Stimulated activated CD8-positive, alpha-beta memory T cell treated with anti-CD3 and anti-CD28 coated beads, Interleukin-12 subunit alpha, Interleukin-12 subunit beta, amount 100 ng/mL, for 4 hours (primary cell): ENCODE measurements at places on chromosomes 13 and 19.

DNA sequence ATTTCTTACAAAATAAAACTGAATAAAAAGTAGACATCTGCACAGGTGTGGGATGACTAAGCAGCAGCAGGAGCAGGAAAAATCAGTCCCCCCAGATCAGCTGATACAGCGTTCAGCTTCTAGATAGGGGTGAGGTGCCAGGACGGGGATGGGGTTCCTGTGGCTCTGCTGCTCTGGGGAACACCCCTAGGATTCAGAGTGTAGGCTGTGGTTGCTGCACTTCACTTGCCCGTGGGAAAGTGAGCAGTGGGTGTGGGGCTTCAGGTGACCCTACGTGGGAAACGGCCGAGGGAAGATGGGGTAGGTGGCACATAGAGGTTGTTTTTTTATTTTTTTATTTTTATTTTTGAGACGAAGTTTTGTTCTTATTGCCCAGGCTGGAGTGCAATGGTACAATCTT, 3.2 kb upstream of the CXCL17 start:
- DNase-seq = no peak

DNA sequence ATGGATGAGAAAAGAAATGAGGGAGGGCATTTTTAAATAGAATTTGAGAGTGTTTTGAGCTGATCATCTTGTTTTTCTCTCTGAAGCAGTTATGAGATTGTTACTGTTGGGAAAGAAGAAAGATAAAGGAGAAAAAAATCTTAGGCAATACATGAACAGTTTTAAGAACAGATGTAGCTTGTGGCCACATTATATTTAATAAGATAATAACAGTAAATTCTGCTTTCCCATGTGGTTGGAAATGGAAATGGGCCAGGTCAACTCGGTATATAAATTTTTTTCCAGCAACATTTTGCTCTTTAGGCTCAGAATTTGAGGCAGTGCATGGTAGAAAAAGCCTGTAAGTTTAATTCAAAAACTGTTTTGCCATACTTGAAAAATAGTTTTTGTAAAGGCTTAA, 118.7 kb downstream of the POSTN start:
- no peak for DNase-seq

DNA sequence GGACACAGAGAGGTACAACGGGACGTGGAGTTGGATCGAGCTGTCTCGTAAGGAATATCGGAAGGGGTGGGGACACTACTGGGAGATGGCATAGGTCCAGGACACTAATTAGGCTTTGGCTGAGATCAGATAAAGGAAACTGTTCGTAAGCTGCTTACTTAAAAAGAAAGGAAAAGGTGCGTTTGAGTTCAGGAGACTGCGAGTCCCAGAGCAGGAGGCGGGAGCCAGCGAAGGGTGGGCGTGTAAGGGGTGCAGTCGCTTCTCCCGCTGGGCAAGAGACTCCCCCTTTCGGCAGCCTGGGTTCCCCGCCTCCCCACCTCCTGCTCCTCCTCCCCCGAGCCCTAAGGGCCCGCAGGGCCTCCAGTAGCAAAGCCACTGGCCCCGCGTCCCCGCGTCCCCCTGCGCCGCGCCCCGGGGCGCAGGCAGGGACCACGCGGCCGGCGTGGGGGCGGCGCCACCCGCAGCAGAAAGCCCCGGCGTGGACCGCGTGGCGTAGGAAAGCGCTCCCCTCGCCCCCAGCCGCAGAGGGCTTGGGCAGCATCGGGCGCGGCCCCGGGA, 547 bp downstream of the ABCC4 start:
- DNase-seq = peak; percentile 43

DNA sequence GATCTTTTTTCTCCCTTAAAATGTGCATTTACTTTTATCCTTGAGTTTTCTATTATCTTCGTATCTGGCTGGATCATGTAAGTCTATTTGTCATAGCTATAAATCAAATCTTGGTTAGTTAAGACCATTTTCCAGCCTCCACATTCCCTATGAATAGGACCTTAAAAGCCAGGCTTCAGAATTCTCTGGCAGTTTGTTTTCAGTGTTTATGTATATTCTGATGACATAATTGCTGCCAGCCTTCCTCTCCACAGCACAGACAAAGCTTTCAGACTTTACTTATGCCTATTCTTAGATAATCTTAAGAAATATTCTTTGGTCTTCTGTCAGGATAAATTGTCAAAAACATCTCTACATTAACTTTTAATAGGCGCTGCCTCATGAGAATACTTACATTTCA, 870.8 kb upstream of the SPRY2 start:
- no peak for DNase-seq

DNA sequence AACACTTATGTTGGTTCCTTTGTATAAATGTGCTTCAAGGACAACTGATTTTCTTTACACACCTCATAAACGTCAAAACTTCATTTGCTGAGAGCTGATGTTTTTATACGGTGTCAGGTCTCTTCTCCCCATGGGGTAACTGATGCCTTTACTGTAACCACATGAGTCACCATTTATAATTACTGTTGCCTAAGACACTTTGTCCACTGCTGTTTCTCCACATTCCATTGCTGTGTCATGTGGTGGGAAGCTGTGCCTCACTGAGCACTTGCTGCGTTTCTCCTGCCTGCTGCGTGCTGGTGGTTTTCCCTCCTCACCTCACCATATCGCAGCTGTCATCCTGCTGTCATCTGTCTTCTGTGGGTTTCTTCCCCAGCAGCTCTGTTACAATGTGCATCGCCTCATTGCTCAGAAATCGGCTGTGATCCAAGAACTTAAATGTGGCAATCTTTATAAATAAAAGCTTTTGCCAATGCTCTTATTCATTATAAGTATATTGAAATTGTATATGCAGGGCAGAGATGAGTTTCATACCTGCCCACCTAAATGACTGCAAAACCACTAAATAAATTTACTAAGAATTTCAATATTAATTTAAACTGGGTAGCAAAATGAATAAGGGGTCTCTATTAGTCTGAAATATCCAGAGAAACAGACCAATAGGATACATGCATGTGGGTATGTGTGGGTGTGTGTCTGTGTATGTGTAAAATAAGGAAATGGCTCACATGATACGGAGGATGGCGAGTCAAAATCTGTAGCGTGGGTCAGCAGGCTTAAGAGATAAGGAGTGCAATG, 547.0 kb upstream of the SLITRK5 start:
- DNase-seq = no peak

- no peak for DNase-seq
Measured at GRCh38 chr19:50555033-50555432, 13.2 kb downstream of the LRRC4B start.

DNA sequence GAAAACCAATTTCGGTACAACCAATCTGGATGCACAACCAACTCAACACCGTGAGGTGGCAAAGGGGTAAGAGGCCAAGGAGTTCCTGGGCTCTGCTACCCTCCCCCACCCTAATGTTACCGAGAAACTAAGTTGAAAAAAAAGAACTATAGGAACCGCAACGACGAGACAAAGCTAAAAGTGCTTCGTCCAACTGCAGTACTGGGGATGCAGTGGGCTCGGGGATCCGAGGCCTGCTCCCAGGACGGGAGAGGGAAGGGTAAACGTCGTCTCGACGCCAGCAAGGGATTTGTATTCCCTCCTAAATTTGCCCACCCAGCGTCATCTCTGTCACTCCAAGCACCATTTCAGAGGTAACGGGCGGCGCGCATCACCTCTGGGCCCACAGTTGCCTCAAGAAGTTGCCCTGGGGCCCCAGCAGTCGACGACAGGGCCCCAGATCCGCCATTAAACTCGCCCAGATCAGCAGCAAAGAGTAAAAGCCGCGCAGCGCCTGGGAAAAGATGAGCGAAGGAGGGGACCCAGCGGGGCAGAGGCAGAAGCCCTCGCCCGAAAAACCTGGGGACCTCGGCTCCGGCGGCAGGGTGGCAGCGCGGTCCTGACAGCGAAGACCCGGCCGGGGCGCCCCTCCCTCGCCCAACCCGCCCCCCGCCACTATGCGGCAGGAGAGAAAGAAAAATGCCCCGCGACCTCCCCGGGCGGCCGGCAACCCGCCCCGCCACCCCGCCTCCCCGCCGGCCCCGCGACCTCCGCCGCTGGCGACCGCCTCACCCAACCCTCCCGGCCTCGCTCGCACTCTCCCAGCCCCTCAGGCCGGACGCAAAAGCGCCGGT, 752 bp downstream of the ZMYM5 start:
- DNase-seq = peak; percentile 3

DNA sequence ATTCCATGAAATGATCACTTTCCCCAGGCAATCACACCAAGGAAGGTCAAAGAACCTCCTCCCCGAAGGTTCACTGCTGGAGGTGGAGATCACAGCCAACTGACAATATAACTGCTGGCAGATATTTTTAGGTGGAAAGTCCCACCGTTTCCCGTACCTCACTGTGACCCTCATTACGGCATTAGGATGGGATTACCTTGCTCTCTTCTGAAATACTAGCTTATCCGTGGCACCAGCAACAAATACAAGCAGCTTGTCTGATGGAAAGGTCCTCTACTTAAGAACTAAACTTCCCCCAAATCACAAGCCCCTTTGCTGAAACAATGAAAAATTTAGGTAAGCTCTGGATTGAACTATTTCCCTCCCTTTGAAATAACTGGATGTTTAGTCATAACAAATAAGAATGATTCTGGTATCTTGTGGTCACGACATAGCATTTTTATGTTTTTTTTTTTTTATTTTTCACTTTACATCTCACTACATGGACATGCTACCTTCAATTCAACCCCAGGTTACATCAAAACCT, 178.9 kb downstream of the COL4A1 start:
- DNase-seq = no peak

DNA sequence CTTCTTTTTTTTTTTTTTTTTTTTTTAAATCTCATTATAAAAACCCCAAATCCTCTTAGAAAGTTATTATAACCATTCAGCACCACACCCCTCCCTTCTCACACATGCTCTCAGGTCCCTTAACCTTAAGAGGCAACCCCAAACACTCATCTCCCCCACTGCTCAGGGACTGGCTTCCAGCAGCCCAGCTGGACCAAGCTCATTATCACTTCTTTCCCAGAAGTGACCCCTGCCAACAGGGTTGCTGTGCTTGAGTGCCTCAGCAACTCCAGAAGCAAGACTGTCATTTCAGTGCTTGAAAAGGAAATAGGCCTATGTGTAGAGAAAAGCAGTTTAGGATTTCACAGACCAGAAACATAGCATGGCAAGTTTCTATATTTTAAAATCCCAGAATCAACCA, 84.3 kb downstream of the SLAIN1 start:
- DNase-seq = no peak

- DNase-seq = no peak
Measured at GRCh38 chr13:96417939-96418685, 328.2 kb downstream of the HS6ST3 start.

GRCh38 chr13:41352935-41353840, 42.1 kb downstream of the NAA16 start:
- DNase-seq = no peak
